NAMALWA (cell line): ENCODE measurements at places on chromosomes 1 and 21.

- peak; percentile 33 for DNase-seq
Observed at GRCh38 chr1:30966690-30967369, 58.3 kb upstream of the SDC3 start.

DNA sequence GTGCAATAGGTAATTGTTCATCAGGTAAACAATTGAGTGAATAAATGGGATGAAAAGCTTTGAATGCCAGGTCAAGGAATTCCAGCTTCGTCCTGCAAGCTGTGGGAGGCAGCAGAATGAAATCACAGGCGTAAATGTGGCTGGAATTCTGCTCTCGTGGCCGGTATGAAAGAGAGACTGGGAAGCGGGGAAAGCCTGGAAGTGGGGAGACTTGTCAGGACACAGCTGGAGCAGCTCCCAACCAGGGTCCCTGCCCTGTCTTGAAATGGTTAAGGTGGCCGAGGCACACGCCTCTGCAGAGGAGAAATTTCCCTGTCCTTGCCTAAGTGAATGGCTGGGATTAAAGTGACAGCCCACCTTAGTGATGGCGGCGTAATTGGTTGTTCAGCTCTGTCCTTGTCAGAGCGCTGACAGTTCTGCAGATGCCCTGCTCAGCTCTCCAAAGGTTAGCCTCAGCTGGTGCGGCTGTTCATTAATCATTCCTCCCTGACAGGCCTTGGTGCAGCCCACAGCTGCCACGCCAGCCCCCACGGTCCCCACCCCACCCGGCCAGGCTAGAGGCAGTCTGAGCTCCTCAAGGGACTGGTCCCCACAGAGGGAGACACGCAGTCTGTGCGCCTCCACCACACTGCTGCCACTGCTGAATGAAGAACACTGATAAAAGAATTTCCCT, 398.3 kb upstream of the POU3F1 start:
- no peak for DNase-seq

DNA sequence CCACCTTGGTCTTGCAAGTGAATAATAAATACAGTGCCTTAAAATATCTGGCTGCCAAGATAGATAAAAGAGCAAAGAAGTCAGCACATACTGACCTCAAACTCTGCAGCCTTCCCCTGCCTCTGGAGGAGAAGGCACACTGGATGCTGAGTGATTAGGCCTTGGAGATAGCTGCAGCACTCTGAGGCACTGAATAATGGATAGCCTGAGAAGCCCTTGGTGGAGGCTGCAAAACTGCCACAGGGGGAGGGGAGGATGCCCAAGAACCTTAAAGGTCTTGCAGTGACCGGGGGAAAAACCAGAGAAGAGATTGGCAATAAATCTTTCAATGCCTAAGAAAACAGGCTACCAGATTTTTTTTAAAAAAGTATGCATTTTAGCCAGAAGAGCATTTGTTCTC, 167.4 kb upstream of the PRMT6 start:
- DNase-seq, result no peak

DNA sequence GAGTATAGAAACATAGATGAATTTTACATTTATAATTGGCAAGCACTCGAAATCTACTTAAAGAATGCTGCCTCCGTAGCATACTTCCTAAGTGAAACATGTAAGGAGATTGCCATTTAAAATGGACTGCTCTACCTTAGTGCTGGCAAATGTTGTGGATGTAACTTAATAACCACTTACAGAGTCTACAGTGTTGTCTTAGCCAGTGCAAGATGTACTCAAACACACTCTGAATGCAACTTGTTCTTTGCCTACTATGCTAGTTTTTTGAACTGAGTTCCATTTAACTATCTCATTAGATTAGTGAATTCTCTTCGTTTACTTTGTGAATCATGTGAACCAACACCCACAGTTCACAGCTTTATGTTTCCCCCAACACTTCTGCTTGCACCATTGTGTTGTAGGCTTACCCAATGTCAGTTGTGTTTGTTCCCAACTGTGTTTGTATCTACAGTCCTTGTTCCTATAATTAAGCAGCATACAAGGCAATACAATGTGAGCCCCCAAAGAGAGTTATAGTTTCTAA, 345.5 kb upstream of the LYPLAL1 start:
- no peak for DNase-seq

DNA sequence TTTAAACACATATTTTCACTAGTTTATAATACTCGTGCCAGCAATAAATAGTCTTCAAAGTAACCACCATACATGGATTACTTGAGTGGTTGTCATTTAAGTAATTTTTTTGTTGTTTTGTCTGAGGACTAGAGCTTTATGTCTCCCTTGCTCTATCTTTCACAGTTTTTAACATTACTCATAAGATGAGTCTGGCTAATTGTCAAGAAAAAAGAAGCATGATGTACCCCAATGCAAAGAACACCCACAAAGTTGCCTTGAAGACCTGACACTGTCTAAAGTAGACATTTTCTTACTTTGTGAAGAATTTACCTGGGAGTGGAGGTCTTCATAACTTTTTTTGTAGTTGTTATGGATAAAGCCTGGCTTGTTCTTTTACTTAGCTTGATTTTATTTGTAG, 210.4 kb upstream of the BRINP3 start:
- DNase-seq, result no peak

DNA sequence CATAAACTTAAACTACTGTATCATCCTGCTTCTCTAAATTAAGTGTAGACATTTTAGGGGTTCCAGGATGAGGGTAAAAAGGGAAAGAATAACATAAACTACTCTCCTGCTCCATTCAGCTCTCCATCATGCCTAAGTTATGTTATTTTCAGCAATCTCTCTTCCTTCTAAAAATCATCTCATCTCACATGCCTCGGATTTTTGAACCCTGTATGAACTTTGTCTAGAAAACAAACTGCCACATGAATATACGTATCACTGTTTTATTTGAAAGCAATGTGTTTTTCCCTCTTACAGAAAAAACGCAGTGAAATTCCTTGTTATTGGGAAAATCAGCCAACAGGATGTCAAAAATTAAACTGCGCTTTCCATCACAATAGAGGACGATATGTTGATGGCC, 32.6 kb downstream of the ZBED6 start:
- no peak for DNase-seq
